ENCODE measurements at places on chromosomes 13 and 19.

- DNase-seq = no peak
Observed at GRCh38 chr19:43809762-43810696, 7.8 kb upstream of the LYPD5 start.

- DNase-seq = no peak
Observed at GRCh38 chr19:46849610-46850009, 1.0 kb downstream of the AP2S1 start.

DNA sequence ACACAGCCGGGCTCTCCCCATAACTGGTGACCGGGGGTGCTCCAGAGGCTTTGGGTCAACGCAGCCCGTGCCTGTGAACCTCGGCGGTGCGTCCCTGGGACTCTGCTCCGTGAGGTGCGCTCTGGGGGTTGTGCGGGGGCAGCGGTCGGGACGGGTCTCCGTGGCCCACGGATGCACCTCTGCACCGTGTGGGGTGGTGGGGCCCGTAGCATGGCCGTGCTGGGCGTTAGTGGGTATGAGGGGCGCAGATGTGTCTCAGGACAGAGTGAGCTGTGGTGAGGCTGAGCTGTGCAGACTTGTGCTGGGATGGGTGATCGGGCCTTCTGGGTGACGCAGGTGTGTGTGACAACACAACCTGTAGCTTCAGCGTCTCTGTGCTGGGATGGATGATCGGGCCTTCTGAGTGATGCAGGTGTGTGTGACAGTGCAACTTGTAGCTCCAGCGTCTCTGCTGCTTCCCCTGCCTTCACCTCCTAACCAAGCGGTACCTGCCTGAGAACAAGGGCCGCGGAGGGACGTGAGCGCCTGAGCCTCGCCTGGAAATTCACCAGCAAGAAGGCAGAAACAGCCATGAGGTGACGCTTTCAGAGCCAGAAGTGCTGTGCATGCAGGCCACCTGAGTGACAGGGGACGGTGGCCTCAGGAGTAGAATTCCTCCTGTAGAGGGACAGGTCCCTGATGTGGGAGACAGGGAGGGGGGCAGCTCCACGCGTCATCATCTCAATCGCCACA, 599 bp downstream of the ZNF331 start:
- DNase-seq = no peak

DNA sequence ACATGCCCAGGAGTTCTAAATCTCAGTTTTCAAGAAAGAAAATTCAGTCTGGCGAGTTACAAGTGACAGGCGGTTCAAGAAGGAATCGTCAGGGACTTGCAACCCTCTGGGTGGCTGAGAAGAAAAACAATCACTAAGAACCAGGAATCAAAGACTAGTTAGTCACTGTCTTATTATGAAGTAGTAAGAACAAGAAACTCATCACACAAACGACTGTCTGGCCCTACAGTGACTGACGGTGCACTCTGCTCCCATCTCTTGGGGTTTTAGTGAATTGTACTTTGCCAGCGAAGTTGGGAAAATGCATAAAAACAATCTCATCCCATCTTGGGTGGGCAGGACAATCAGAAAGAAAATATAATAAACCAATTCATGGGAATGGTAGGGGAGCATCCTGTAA, 63.7 kb upstream of the SACS start:
- DNase-seq = no peak

DNA sequence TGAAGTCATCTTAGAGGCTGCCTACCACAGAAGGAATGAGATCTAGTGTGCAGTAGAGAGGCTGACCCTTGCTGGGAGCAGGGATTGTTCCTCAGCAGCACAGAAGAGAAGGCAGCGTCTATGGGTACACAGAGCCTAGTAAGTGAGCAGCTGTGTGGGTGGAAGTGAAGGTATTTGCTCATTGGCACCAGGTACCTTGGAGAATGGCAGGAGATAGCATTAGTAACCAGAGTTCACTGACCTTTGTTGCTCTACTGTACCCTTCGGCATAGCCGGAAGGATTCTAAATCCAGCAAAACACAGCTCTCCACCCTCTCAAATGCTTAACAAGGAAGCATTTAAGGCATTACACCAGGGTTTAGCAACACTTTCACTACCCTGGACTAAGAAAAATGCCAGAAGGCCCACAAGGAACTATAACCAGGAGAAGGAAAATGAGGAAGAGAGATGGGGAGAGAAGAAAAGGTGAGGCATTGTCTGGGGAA, 12.3 kb downstream of the SOX21 start:
- no peak for DNase-seq

- peak; percentile 74 for DNase-seq
Observed at GRCh38 chr19:49019242-49019932, 2.5 kb upstream of the LHB start.

DNA sequence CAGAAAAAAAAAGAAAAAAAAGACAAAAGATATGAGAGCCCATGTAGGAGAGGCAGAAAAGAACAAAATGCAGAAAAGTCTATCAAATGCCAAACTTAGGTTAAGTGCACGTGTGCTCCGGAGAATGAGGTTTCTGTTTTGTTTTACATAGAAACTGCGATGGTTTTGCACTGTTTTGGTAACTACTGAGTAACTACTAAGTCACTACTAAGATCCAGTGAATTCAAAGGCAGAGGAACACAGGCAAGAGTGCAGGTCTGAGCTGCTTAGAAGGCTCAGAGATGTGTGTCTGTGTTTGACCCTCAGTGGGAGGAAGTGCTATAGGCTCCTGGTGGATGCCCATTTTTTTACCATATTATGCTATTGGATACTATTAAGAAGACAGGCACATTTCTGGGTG, 299.3 kb downstream of the NDFIP2 start:
- no peak for DNase-seq

- DNase-seq = no peak
Observed at GRCh38 chr19:16654140-16654539, 5.8 kb downstream of the SMIM7 start.

GRCh38 chr19:35856546-35857149, at the start of gene KIRREL2:
KIRREL2 (plus strand) TSS chr19:35856911; CDS start chr19:35857120, 209 bp downstream.
- DNase-seq = peak; percentile 49

GRCh38 chr19:3753631-3754410, 7.7 kb downstream of the APBA3 start:
- no peak for DNase-seq

- DNase-seq = no peak
Observed at GRCh38 chr19:42919757-42920079, 2.0 kb upstream of the PSG6 start.

GRCh38 chr13:30108216-30108912, 199.0 kb downstream of the KATNAL1 start:
- DNase-seq = no peak

DNA sequence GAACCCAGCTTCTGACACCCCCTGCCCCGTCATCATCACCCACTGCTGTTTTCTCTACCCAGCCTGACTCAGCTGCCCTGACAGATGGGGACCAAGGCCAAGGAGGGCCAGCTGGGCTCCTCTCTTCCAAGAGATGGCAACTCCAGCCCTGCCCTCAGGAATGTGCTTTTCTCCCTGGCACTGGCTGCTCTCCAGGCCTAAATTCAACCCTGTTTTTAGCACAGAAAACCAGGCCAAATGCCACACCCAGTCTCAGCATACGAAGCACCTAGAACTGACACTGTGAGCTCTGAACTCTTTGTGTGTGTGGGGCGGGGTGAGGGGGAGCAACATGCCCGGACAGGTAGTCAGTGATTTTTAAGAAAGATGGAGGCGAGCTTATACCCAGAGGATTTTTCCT, 23.4 kb upstream of the IGFL1 start:
- no peak for DNase-seq

GRCh38 chr13:42815681-42816080, 34.3 kb downstream of the FAM216B start:
- DNase-seq = no peak

- no peak for DNase-seq
Observed at GRCh38 chr19:5093297-5093928, 124.5 kb downstream of the KDM4B start.

GRCh38 chr19:42568006-42568405, 26.7 kb downstream of the CEACAM8 start:
- DNase-seq = no peak

DNA sequence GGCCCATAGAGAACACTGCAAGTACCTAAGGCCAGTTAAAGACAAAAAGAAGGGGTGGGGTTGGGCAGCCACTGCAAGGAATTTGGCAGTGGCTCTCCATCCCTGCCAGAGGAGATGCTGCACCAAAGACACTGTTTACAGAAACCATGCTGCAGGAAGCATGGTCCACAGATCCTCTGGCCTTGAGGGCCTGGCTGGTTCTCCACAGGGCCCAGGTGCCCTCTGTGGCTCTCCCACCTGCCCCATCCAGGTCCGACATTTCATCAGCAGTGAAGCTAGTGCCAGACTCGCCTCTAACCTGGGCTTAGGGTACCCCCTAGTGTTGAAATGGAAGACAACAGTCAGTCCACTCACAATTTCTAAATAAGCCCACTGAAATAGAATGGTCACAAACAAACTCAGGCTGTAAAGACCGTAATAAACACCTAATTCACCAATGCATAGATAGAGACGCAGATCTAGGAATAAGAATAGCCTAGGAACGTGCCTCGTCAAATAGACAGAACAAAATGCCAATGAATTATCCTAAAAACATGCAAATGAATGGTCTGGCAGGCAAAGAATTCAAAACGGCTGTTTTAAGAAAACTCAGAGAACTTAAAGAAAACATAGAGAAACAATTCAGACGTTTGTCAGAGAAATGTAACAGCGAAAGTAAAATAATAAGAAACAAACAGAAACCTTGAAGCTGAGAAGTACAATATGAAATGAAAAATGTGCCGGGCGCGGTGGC, 23.3 kb downstream of the LYPD4 start:
- DNase-seq = peak; percentile 48

GRCh38 chr19:58367698-58368454, 5.3 kb upstream of the ZNF497 start:
- DNase-seq = no peak

DNA sequence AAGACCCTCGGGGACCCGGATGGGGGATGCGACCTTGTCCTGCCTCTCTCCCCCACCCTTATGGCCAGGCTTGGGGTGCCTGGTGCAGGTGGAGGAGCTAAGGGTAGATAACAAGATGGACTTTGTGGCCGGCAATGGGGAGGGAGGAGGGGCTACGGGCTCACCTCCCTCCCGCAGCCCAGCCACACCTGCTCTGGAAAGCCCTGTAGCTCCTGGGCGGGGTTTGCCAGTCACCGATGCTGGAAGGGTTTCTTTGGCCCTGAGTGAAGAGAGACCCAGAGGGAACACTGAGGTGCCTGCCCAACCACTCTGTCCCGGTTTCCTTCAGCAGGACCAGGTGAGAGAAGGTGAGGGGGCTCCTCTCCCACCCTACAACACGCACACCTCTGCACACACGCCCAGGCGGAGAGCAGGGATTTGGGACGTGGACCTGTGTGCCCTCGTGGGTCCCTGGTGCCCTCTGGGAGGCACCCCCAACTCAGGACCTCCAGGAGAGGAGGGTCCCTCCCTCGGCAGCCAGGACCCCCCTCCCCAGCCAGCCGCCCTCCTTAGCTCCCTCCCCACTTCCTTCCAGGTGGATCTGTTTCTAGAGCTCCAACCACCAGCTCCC, at the start of gene FUT2:
Gene FUT2 (plus strand): TSS at position 229 of the 610 bp plus-strand sequence. CDS start 6,986 bp downstream, outside the sequence.
- no peak for DNase-seq

- no peak for DNase-seq
Observed at GRCh38 chr19:4671185-4671851, 1.2 kb upstream of the MYDGF start.

- DNase-seq = no peak
Observed at GRCh38 chr13:48571126-48571913, 38.4 kb upstream of the RCBTB2 start.

- DNase-seq = no peak
Observed at GRCh38 chr19:3294080-3294850, 69.8 kb downstream of the CELF5 start.

GRCh38 chr13:22690756-22691155, 490.0 kb upstream of the SGCG start:
- no peak for DNase-seq

DNA sequence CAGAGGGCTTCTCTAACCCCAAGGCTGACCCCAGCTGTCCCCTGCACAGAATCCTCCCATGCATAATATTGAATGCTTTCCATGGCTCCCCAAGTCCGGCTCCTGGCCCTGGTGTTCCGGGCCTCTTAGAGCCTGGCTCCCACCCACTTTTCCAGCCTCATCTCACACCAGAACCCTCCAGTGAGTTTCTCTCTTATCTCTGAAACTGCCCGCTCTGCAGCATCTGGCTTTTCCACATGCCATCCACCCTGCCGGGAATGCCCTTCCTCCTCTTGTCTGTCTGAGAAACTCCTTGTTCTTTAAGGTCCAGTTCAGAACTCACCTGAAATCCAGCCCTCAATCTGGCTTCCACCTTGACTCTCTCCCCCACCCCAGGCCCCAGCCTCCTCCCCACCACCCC, 6.8 kb downstream of the SYNGR4 start:
- no peak for DNase-seq

DNA sequence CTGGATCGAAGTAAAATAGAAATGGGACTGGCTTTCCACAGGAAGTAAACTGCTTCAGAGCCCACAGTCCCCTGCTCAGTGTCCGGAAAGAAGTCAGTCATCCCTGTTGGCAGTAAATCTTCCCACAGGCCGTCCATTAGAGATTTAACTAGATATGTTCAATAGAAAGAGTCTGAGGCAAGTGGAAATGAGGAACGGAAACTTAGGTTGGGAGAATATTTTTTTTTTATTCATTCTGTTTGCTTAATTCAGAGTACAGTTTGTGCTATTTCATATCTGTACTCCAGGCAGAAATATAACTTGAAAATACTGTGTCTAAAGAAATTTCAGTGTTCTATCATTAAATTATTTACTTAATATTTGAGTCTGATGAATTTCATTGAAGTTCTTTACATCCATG, 22.7 kb downstream of the SLC25A15 start:
- DNase-seq = no peak

DNA sequence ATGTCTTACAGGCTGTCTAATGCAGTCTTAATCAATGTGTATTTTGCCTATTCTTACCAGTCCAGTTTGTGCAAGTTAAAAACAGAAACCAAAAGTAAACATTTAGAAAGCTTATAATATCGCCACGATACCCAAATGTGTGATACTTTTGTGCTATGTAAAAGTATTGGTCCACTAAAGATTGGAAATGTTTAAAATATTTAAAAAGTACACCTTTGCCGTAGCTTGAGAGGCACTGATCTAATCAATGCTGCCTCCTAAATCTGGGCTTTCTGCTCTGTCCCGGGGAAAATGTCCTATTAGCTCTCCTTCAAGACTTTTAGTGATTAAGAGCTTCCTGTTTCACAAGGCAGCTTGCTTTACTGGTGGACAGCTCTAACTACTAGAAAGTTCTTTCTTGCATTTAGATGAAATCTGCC, 64.7 kb downstream of the DNAJC15 start:
- no peak for DNase-seq

All from activated CD4-positive, alpha-beta T cell treated with anti-CD3 and anti-CD28 coated beads, Interleukin-2, amount 50 U/mL, for 48 hours (primary cell).